Activated CD4-positive, alpha-beta T cell treated with anti-CD3 and anti-CD28 coated beads for 36 hours (primary cell): ENCODE measurements at places on chromosomes 3 and 15.

DNA sequence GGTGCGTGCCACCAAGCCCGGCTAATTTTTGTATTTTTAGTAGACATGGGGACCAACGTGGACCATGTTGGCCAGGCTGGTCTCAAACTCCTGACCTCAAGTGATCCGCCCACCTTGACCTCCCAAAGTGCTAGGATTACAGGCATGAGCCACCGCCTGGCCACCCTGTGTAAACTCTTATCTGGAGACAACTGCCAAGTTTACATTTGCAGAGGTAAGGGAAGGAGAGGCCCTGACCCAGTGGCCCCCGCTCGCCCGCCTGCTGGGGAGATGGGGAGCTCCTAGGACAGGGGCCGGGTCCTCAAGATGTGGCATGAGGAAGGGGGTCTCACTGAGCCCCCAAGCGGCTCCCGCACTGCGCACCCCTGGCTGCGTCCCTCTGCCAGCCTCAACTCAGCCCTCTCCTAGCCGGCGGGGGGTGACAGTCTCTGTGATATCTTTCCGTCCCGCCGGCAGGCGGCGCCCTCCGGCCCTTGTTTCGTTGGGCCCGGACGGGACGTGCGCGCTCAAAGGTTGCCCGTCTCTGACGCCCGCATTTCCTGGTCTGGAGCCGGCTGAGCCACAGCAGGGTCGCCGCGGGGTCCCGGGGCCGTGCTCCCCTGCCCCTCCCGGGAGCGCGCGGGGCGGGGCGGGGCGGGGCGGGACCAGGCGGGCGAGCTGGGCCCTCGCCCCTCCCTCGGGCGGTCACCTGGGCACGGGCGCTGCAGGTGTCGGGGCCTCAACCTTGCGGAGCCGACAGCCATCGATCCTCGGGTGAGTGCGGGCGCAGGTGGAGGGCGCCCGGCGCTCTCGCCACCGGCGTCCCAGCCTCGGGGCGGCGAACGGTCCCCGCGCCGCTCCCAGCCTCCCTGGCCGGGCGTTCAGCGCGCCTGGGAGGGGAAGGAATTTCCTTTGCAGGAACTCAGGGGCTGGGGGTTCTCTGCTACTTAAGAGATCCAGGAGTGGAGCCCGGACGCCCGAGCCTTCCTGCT lies at the start of gene GPR160:
Gene GPR160 (plus strand): TSS at position 533 of the 971 bp plus-strand sequence. CDS start 45,978 bp downstream, outside the sequence.
- DNase-seq = peak; percentile 92

DNA sequence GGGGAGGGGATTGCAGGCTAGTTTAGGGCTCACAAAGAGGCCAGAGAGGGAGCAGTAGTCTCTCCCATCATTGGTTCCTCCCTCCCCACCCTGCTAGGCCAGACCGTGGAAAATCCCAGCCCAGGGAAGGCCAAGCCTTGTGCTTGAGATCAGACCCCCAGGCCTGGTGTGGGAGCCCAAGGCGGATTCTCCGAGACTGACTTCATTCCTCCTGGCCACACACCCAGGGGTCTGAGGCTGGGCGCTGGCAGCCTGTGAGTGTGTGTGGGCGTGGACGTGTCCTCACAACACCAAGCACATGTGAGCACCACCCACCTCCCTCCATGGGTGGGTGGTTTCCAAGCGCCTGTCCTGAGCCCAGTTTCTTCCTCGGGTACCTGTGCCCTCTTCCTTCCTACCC lies 4.1 kb downstream of the LOXL1 start:
- DNase-seq = no peak

- DNase-seq = no peak
Observed at GRCh38 chr3:23421811-23422516, 218.8 kb downstream of the UBE2E2 start.

GRCh38 chr15:68512052-68512451 lies 66.7 kb upstream of the CORO2B start:
- no peak for DNase-seq

DNA sequence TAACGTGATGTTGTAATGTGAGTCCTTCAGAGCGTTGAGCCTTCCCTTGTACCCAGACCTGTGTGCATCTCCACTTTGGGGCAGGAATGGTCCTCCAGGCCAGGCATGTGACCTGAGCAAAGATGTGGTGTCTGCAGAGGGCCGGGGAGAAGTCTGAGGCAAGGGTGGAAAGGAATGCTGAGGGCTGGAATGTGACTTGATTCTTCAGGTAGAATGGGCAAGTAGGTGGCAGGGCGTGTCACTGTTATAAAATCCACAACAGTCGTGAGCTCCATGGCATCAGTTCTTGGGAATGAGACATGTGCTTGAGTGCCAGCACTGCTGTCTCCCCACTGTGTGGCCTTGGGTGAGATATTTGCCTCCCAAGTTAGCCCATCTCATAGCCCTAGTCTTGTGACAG lies 24.0 kb upstream of the BSN start:
- DNase-seq = no peak

DNA sequence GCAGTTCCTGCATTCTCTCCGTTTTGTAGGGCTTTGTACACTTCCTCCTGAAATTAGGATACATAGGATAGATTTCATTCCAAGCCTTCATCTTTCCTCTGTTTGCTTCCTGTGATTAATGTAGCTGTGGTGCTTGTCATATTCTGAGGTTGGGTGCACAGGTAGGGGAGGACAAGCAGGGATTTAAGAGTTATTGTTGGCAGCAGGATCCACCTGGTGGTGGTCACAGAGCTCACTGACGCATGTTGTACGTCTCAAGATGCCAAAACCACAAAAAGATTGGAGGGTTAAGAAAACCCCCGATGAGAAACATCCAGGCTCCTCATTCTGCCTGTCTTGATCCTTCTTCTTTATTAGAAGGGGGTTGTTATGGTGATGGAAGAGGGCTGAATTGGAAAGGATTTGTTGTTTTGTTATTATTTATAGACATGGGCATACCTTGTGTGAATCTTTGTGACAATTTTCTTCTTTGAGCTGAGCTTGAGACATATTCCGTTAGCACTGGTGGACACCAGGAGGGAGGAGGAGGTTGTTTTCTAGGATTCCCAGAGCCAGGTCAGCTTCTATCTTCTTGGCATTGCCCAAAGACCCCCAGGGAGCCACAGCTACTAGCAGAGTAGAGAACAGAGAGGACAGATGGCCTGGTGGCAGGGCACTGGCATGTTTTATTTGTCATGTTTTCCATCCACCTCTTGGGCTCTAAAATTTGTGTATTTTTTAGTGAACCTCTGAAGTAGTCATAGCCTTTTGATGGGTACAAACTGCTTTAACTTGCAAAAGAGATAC lies 57.7 kb upstream of the LARS2 start:
- no peak for DNase-seq

DNA sequence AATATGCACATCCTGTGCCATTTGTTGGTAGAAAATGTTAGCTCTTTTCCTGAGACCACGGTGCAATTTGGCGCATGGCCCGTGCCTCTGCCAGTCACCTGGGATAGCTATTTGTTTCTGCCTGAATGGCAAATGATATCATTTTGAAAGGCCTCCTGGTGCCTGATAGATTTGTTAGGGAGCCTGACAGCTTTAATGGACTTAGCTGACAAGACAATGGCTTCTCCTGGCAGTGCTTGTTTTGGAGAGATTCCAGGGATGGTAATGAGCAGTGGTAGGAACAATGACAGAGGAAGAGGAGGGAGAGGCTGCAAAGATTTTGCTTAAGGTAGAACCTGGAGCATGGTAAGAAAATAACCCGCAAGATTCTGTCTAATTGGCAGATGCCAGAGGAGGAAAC lies 268.5 kb downstream of the CLSTN2 start:
- DNase-seq = no peak

DNA sequence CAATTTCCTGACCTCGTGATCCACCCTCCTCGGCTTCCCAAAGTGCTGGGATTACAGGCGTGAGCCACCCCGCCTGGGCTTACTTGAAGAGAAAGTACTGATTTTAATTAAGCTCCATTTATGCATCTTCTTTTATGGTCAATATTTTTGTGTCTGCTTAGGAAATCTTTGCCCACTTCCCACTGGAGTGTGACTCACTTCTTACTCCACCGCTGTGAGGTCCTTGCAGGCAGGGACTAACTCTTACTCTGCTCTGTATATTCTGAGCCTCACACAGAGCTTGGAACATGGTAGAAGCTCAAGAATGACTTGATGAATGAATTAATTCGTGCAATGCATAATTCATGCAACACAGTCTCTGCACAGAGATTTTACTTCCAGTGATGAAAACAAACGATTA lies 2.9 kb upstream of the TM4SF19 start:
- DNase-seq = no peak

DNA sequence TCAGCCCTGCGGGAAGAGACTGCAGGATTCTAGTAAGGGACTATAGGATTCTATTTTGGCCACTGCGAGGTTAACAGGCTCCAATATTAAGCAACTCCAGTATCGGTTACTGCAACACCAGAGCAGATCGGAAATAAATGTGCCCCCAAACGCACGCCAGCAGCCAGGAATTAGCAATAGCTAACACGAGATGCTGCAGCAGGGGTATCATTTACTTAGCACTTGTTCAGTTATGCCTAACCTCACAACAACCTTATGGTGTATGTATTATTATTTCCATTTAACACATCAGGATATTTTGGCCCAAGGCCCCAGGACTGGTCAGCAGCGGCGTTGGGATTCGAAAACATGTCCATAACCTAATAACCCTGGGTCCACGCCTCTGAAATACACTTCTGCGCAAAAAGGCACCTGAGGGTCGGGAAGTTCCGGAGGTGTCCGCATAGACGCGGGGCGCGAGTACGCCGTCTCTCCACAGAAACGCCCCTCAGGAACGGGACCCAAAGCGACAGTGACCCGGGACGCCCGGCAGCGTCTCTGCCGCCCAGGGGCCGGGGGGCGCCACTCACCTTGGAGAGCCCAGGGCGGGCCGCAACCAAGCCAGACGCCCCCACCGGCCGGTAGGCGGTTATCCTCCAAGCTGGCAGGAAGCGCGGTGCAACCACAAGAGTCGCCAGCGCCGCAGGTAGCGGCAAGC lies 681 bp downstream of the PIK3CB start:
- peak; percentile 73 for DNase-seq

GRCh38 chr3:73273341-73273740 lies 211.9 kb downstream of the EBLN2 start:
- DNase-seq = no peak

- DNase-seq = no peak
Observed at GRCh38 chr15:33142708-33143107, 51.8 kb downstream of the FMN1 start.
